ENCODE measurements at places on chromosomes 11 and 22. TPM values are rescaled to one million over a fixed set of nuclear protein-coding genes. Genes with fewer than 3 reads are reported as not detected.

Gene STK33
- total RNA-seq = 6.4 TPM

Gene TMEM45B
- total RNA-seq = 0.35 TPM

Gene SLC35E4
- total RNA-seq = 23.0 TPM

Gene GRM5
- 0.05 TPM for total RNA-seq

Gene TMPRSS4
- not detected for total RNA-seq

Gene TEAD1
- total RNA-seq = 55.5 TPM

Gene PLAAT5
- not detected for total RNA-seq

Gene DEUP1
- not detected for total RNA-seq

Gene PPP1R14B
- total RNA-seq = 365 TPM

Gene CARD18
- total RNA-seq = not detected

Gene POU2AF2
- total RNA-seq = not detected

Gene TSPAN18
- 31.8 TPM for total RNA-seq

Gene GLYATL1
- not detected for total RNA-seq

Gene CD6
- 1.6 TPM for total RNA-seq

Gene SHISAL1
- 0.97 TPM for total RNA-seq

Gene NLRP14
- total RNA-seq = not detected

Gene OR10A2
- total RNA-seq = not detected

Gene DRICH1
- not detected for total RNA-seq

Gene SLC22A12
- not detected for total RNA-seq

Gene GRAP2
- not detected for total RNA-seq

Gene PI4KA
- total RNA-seq = 37.6 TPM

Gene RPS6KA4
- 49.0 TPM for total RNA-seq

Gene ELFN2
- 3.2 TPM for total RNA-seq

Gene ZBTB16
- 6.9 TPM for total RNA-seq

Gene RAB3IL1
- 3.7 TPM for total RNA-seq

Gene ALDH3B2
- total RNA-seq = not detected

Gene SDHAF2
- total RNA-seq = 50.1 TPM

Gene FZD4
- total RNA-seq = 103 TPM

Gene F2
- not detected for total RNA-seq

Gene PLAAT2
- not detected for total RNA-seq

Gene DERL3
- 0.12 TPM for total RNA-seq

Gene EMID1
- total RNA-seq = 12.0 TPM

Gene MRGPRE
- total RNA-seq = not detected

Gene OR52K2
- not detected for total RNA-seq

Gene LRRC74B
- total RNA-seq = not detected

Gene HIKESHI
- total RNA-seq = 31.8 TPM

Gene FBXO3
- 37.2 TPM for total RNA-seq

Gene SCGB1A1
- not detected for total RNA-seq

Gene CRYBB1
- total RNA-seq = not detected

Gene PIWIL4
- 1.1 TPM for total RNA-seq

Gene OR4C16
- not detected for total RNA-seq

Gene IL18BP
- total RNA-seq = 3.7 TPM

Gene OR8A1
- total RNA-seq = not detected

Gene CPT1B
- 10.7 TPM for total RNA-seq

Gene RFPL1
- not detected for total RNA-seq

Gene ROBO4
- 605 TPM for total RNA-seq

Gene SLC22A8
- not detected for total RNA-seq

Gene GLYATL2
- not detected for total RNA-seq

Gene KCTD14
- 2.0 TPM for total RNA-seq

Gene APOA5
- not detected for total RNA-seq

Gene TPH1
- 0.12 TPM for total RNA-seq

Gene NXPE1
- total RNA-seq = not detected

Gene DYNC2H1
- total RNA-seq = 7.5 TPM

Gene SYCE3
- 2.6 TPM for total RNA-seq

Gene C11orf87
- total RNA-seq = 0.12 TPM

Gene SLCO2B1
- total RNA-seq = 0.97 TPM

Gene PLAAT3
- 21.7 TPM for total RNA-seq

Gene PKNOX2
- total RNA-seq = 0.76 TPM

Gene ATF4
- total RNA-seq = 207 TPM

Measured in glomerular endothelial cell (primary cell).